ENCODE measurements at places on chromosomes 3 and 15.

DNA sequence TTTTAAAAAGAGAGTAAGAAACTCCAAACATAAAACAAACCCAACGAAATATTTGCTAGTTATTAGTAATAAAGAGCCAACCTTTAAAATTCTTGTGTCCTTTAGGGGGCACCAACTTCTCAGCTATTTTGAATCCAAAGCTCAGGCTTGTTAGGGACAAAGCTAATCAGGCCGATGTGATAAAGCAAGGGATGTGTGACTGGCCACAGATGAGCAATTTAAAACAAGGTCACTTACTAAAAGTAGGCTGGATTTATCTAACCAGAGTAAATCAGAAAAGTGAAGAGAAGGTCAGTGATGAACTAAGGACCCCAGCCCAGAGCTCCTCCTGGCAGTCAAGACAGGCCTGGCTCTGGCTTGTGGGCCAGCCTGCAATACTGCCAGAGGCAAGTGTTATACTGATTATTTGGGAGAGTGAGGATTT, 108.5 kb downstream of the CYP19A1 start:
- H3K27me3 ChIP-seq: no peaks in the 10 kb centered on the region
- H3K4me3 ChIP-seq: no peak overlapping the region
- no peaks in the 10 kb centered on the region for H3K36me3 ChIP-seq

GRCh38 chr3:116161575-116162525, 283.4 kb downstream of the LSAMP start:
- no peak overlapping the region for H3K27ac ChIP-seq
- no peaks in the 10 kb centered on the region for H3K36me3 ChIP-seq
- no peaks in the 10 kb centered on the region for H3K27me3 ChIP-seq
- no peaks in the 10 kb centered on the region for H3K4me1 ChIP-seq

DNA sequence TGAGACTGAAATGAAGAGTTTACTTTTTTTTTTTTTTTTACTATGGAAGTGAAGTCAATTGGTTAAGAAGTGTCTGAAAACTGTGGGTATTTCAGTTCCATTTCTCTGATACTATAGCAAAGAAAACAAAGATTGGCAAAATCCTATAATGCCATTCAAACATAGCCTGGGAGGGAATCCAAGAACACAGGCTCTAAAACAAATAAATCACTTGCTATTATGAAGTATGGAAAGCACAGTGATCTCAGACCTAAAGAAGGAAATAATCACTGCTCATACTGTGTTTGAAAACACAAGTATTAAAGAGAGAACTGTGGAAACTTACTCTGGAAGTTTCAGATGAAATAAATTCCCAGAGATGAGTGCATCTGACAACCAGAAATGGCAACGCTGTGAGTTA, 12.0 kb downstream of the SAMMSON start:
- no peaks in the 10 kb centered on the region for H3K27me3 ChIP-seq
- no peak overlapping the region for H3K27ac ChIP-seq
- no peaks in the 10 kb centered on the region for H3K36me3 ChIP-seq
- DNase-seq: no peak
- no peak overlapping the region for H3K4me3 ChIP-seq

DNA sequence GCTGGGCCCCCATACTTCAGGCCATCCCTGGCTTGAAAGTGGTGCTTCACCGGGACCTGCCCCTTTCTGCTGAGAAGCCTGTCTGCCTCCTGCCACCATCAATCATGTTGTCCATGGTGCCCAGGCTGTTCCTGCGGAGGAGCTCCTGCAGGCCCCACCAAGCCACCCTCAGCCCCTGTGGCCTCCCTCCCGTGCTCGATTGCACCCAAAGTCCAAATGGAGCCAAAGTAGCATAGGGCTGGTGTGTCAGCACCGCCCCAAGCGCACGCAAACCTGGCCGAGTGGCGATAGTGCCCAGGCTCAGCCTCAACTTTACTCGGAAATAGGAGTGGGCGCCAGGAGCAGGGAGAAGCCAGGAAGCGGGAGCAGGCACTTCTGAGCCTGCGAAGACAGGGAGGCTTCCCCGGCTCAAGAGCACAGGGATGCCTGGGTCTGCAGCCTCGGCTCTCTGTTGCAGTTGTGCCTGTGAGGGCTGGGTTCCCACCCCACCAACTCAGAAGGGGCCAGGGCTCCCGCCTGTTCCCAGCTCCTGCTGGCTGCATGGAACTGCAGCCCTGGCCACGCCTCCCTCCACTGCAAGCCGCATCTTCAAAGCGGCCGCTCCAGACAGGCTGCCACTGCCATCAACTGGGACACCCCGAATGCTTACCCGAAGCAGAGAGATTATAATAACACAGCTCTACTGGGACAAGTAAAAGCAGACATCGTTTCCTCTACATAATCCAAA, 203.0 kb downstream of the ARRDC4 start:
- H3K4me3 ChIP-seq: no peak overlapping the region
- H3K27me3 ChIP-seq: no peaks in the 10 kb centered on the region
- no peak for DNase-seq
- no peaks in the 10 kb centered on the region for H3K4me1 ChIP-seq

DNA sequence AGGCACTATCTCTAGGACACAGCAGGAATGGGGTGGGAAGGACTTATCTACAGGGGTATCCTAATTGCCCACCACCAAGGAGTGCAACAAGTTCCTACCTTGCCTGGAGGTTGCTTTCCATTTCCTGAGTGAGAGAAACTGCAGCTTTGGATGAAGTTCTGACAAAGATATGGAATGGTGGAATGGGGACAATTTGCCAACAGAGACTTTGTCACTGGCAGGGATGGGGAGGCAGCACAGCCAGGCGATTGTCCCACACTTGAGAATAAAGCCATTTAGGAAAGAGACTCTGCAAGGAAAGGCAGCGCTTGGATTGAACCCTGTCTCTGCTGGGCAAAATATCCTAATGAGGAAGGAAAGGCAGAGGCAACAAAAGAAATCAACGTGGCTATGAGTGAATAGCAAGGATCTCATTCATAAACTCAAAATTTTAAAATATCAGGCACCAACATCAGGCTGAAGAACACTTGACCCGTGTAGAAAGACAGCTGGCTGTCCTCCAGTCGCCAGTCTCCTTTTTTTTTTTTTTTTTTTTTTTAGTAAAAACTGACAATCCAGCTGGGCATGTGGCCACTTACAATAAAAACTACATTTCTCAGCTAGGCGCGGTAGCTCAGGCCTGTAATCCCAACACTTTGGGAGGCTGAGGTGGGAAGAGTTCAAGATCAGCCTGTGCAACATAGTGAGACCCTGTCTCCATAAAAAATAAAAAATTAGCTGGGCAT, 31.6 kb upstream of the PDE8A start:
- H3K27me3 ChIP-seq: no peaks in the 10 kb centered on the region
- H3K4me3 ChIP-seq: no peak overlapping the region
- no peak for DNase-seq

DNA sequence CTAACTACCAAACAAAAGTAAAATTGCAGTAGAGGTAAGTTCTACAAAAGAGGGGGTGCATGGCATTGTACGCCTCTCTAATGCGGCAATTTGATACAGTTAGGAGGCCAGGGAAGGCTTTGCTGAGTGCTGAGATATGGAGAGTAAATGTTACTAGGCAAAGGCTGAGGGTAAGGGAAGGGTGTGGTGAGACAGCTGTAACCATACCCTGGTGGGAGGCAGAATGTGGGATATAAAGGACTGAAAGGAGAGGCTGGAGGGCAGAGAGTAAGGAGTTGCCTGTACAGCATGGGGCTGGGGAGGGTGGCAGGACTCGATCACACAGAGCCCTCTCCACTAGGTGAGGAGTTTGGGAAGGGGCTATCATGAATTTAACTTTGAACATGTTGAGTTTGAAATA, 106.3 kb downstream of the PDCD6IP start:
- no peaks in the 10 kb centered on the region for H3K36me3 ChIP-seq
- H3K4me3 ChIP-seq: no peak overlapping the region
- no peaks in the 10 kb centered on the region for H3K27me3 ChIP-seq
- H3K4me1 ChIP-seq: no peaks in the 10 kb centered on the region
- no peak overlapping the region for H3K27ac ChIP-seq

DNA sequence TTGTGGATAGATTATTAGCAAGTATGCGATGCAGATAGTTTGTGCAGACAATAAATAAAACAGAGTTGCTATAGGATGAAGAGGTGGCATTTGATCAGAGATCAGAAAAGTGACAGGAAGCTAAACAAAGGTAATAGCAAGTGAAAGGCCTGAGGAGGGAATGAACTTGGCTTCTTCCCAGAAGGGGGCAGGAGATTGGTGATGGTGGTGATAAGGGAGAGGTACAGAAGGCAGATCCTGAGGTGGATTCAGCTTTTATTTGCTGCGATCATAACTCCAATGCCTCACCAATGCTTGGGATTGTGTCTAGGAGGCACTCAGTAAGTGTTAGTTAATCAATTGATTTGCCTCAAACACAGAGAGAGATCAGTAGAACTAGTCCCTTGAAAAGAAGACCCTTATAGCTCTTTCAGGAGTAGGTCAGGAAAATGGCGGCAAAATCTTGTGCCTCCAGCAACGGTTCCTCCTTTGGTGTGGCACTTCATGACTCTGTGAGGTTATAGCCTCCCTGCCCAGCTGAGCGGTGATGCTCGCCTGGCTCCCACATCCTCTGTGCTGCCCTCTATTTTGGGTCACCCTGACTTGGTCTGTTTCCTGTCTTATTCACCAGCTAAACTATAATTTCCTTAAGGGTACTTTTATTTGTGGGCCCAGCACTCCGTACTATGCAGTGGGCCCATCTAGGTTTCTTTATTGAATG, 37.5 kb downstream of the TGFBR2 start:
- no peak for DNase-seq
- H3K27ac ChIP-seq: no peak overlapping the region
- H3K4me1 ChIP-seq: no peaks in the 10 kb centered on the region
- no peak overlapping the region for H3K4me3 ChIP-seq
- no peaks in the 10 kb centered on the region for H3K27me3 ChIP-seq

GRCh38 chr3:104612218-104612617, 754.5 kb upstream of the ALCAM start:
- DNase-seq: no peak
- no peaks in the 10 kb centered on the region for H3K27me3 ChIP-seq
- H3K27ac ChIP-seq: no peak overlapping the region
